Hepatic stellate cell (primary cell): ENCODE measurements at places on chromosomes 1 and 21.

GRCh38 chr1:242081446-242081845 lies 82.5 kb upstream of the MAP1LC3C start:
- no peak for DNase-seq

- no peak for DNase-seq
Observed at GRCh38 chr1:243883551-243883950, 33.5 kb upstream of the AKT3 start.

DNA sequence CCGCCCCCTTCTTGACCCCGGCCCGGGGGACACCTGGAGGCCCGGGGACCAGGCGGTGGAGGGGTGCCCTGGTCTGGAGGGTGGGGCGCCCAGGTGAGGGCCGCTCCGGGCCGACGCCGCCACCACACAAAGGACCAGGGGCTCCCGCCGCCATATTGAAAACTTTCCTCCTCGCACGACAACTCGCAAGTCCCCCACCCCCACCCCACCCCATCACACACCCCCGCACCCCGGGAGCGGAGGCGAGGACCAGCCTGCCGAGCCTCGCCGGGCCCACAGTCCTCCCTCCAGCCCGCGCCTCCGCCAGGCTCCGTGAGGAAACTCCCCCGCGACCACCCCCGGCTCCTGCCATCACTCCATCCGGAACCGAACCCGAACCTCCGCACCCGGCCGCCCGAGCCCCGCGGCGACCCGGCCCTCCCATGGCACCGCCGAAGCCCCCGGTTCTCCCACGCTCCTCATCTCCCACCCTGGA lies 733 bp downstream of the KDM5B start:
- DNase-seq: peak; percentile 82

GRCh38 chr1:47753808-47754207 lies 243.4 kb downstream of the TRABD2B start:
- no peak for DNase-seq

DNA sequence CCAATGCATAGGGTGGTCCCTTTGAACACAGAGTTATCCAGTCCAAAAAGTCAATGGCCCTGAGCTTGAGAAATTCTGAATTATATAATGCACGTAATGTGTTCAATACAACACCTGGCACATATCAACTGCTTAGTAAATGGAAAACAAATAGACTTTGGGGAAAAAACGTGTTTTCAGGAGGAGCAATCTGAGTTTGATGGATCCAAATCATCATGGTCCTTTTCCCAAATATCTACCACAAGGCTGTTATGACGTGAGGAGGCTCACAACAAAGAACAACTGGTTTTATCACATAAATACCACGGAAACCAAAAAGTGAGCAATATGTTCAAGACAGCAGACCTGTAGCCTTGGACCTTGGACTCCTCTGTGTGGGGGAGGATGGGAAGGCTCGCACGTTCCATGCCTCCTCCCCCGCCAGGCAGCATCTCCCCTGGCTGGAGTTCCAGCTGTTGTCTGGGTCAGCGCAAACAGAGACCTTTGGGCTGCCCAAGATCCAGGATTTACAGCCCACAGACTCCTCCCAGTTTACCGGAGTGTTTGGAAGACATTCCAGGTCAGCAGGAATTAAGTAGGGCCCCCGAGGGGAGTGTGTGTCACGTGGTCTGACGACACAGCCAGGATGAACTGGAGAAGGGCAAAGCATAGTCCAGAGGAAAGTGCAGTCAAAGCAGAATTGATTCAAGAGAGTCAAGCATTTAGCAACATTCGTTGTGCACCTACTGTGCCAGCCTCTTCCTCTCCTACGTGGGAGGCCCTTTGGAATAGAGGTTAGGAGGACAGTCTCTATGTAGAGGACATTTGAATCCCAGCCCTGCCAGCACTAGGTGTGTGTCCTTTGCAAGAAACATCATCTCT lies 32.2 kb upstream of the MED18 start:
- DNase-seq: no peak

DNA sequence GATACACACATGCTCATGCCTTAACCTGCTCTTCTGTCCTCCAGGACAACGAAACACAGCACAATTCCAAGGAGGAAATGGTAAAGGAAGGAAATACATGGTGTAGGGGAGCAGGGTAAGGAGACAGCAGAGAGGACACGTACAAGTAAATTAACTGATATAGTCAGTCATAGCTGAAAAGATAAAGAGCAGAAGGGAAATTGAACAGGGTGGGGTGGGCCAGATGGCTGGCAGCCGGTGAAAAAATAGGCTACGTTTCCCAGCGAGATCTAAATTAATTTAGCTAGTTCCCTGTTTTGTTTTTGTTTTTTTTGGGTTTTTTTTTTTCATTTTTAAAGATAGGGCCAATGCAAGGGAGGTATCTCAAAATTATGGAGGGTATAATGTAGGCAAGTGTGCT lies 109.2 kb downstream of the FAM78B start:
- DNase-seq: no peak

DNA sequence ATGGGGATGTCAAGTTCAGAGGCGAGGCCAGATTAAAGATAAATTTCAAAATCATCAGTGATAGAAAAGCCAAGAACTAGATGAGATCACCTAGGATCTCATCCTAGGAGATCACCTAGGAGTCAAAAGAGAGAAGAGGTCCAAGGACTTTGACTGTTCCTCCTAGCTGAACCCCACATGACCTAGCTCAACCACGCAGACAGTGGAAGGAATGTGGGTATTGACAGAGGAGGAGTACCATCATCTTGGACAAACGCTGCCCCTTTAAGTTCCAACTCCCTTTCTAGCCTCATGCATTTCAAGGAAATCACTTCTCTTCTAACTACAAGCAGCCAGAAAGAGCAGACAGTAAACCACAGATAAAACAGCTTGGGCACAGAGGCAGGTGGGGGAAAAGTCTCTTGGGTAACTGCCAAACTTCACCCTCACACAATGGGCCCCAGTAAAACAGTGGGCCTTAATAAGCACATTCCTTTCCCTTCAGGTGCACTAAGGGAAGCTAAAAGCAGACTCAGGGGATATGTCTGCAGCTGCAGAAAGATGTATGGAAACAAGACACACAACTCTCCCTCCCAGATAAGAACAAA lies 12.5 kb upstream of the FAM76A start:
- no peak for DNase-seq

DNA sequence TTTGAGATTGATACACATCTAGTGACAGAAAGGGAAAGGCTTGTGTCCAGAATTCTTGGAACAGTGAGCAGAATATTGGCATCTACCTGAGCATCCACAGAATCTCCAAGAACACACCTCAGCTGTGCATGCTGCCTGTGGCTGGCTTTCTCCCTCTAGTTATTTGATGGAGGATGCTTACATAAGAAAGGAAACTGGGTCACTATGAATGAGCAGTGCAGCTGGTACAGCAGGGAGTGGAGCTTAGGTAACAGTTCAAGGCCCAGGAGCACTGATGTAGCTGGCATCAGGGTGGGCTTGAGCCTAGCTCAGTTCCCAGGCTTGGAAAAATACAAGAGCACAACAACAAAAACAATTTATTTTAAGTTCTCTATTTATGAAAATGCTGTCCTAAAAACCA lies 26.3 kb downstream of the RGS8 start:
- DNase-seq: no peak

DNA sequence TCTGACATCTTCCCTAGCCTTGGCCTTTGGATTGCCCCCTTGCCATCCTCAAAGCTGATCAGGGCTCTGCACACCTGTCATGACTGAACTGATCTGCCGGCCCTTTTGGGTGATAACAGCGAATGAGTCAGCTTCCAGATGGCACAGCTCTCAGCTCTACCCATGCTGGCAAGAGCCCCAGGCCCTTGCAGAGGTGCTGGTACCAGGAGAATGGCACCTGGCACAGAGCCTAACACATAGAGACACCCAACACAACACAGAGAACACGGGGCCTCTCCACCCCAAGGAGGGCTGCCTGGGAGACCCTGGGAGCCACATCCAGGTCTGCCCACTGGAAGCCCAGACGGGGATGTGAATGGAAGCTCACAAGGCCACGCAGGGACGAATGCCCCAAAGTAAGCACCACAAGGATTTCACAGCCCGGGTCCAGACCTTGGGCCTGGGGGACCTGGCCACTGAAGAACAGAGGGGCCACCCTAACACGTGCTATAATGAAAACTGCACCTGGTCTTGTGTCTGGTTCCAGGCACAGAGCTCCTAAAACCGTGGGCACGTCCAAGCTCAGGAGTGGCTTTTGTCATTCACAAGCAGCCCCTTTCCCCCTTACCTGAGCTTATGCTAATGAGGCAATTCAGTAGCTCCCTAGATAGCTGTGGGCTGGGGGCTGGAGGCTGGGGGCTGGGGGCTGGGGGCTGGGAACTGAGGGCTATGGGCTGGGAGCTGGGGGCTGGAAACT lies 160.5 kb downstream of the NPHP4 start:
- no peak for DNase-seq

GRCh38 chr1:67018574-67018973 lies 35.4 kb downstream of the SLC35D1 start:
- no peak for DNase-seq

- DNase-seq: no peak
Observed at GRCh38 chr1:38820860-38821259, 38.7 kb downstream of the RRAGC start.

DNA sequence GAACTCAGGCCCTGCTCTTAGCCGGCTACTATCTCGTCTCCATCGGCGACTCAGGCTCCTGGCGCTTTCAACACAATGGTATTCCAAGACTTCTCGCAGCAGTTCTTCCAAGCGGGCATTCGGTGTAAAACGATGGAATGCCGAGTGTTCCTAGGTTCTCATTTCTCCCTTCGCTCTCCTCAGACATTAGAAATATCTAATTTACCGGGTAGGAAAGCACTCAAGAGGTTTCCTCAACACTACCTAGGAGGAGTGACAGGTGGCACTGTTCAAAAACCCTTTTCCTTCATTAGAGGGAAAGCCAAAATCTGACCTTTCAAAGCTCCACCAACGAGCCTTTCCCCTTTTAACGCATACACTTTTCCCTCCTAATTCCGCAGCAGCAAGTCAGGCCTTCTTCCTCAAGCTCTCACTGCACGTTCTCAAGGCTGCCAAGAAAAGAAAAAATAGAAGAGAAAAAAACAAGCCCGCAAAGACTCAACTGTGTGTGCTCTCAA lies 601 bp downstream of the UBE2G2 start:
- DNase-seq: peak; percentile 59

DNA sequence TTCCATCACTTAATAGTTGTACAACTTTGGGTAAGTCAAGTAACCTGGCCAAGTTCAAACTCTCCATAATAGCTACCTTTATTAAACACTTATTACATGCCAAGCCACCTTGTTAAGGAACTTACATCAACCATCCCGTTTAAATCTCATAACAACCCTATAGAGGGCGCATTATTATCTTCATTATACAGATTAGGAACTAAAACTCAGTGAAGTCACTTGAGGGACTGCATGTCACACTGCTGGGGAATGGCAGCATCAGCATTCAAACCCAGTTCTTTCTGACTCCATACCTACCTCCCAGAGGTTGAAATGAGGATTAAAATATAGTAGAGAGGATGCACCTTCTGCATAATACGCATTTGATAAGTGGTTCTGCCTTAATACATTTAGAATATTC lies 47.1 kb upstream of the PLA2G2C start:
- peak; percentile 24 for DNase-seq

- DNase-seq: no peak
Observed at GRCh38 chr1:195550071-195550862, 1058.0 kb downstream of the KCNT2 start.

- DNase-seq: no peak
Observed at GRCh38 chr1:15358565-15359133, 51.0 kb upstream of the EFHD2 start.

- peak; percentile 16 for DNase-seq
Observed at GRCh38 chr1:103106426-103107341, 1.6 kb downstream of the COL11A1 start.

DNA sequence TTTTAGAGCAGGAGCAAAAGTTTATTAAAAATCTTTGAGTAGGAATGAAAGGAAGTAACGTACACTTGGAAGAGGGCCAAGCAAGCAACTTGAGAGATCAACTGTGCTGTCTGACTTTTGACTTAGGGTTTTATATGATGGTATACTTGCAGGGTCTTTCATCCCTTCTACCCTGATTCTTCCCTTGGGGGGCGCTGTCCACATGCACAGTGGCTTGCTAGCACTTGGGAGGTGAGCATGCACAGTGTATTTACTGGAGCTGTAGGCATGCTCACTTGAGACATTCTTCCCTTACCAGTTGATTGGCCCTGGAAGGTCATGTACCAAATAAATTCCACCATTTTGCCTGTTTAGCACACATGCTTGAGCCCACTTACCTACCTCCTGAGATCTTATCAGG lies 1001.3 kb upstream of the ADGRL2 start:
- DNase-seq: no peak

GRCh38 chr1:52707927-52708655 lies 9.9 kb upstream of the COA7 start:
- peak; percentile 68 for DNase-seq

- DNase-seq: no peak
Observed at GRCh38 chr1:204108312-204109141, 35.6 kb downstream of the SOX13 start.

DNA sequence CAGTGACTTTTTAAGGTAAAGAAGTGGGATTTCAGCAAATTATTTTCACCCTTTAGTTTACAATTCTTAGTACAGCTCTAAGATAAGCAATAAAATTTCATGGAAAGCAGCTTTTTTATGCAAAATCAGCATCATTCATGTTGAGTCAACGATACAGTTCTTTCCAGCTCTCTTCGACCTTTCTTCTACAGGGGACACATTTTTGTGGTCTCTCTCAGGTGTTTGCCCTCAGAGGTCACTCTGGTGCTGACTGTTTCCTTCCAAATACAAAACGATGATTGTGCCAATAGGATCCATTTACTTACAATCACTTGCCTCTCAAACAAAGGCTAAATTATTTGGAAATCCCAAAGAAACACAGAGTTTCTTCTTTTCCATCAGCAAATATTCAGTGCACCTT lies 51.0 kb downstream of the PSMG1 start:
- no peak for DNase-seq

DNA sequence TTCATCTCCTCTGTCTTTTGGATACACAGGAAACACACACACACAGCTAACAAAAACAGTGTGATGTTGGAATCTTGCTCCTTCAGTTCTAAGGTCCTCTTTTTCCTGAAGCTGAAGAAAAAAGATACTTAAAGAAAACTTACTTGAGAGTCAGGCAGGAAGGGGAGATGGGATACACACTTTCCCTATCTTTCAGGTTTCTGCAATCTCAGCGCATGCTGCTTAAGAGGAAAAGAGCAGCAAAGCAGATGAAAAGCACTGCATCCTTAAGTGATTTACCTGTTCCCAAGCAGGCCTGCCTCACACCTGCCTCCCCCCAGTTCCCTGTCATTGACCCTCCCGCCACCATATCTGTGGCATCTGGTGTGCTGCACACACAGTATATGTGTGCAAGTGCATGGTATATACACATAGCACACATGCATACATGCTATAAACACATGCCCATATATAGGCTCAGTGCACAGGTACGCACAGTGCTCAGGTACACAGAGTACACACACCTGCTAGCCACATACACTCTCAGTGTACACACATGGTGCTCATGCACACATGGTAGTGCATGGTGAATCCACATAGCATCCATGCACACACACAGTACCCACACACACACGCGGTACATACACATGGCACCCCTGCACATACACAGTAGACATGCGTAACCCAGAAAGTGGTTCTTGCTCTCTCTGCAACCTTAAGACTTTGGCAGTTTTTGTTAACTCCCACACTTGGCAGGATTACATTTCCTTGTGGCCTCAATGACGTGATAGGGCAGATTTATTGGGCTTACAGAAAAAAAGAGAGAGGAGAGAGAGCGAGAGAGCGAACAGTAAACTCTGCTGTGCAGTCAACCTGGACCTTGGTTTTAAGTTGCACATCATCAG lies 166.9 kb downstream of the TOMM20 start:
- peak; percentile 69 for DNase-seq

GRCh38 chr1:38371505-38371844 lies 324.9 kb upstream of the POU3F1 start:
- DNase-seq: no peak

- DNase-seq: peak; percentile 54
Observed at GRCh38 chr1:34787461-34788420, 5.1 kb upstream of the GJA4 start.
